ENCODE measurements at places on chromosomes 5 and 9.

- no peak for DNase-seq
Measured at GRCh38 chr5:116671211-116671736, 96.7 kb upstream of the SEMA6A start.

DNA sequence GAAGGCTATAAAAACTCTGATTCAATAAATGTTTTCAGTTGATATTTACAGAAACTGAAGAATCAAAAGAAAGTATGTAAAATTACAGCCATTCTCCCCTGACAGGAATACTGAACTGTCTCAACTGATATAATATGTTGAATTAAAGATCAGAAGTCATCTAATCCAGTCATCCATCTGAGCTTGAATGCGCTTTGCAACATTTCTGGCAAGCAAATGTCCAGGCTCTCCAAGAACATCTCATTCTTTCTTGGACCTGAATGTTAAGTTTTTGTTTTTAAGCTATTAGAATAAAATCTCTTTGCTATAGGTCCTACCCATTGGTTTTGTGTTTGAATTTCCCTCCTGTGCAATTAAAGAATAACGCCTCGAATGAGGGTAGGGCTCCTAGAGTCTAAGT is 120.5 kb downstream of the MPDZ start:
- no peak for DNase-seq

DNA sequence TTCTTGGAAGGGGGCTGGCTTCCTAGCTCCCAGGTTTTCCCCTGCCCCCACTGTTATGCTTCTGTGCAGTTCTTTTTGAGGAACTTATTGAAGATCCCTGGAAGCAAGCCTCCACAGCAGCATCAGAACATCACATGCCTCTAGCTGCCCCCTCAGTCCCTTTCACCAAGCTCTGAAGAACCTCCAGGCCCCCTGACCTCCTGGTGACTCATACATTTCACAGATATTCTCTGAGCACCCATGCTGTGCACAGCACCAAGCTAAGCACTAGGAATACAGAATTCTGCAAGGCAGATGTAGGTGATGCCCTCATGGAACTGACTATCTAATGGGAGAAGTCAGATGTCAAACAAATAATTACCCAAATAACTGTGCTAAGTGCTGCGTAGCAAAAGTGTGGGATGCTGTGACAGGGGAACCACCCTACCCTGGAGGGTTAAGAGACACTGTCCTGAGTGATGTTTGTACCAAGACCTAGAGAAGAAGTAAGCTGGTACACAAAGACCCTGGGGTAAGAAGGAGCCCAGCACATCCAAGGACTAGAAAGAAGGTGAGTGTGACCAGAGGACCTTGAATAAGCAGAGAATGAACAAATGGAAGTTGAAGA is 213.7 kb upstream of the NR4A3 start:
- DNase-seq, result no peak

DNA sequence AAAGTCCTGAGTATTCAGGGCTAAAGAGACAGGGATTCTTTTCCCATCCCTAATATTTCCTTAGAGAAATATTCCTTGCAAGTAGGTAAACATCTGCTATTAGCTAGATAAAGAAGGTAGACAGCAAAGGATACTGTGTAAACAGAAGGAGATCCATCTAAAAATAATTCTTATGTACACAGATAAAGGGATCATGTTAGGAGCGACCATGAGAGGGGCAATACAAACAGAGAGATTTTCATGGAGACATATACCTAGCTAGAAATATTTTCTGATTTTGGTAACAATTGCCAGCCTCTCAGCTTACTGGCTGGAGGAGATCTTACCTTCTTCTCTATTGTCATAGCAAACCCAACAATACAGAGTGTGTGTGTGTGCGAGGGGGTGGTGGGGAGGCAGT is 184.6 kb upstream of the DMAC1 start:
- no peak for DNase-seq

- no peak for DNase-seq
Measured at GRCh38 chr5:34608859-34609648, 47.1 kb upstream of the RAI14 start.

GRCh38 chr5:174585472-174585871 is 138.9 kb upstream of the MSX2 start:
- no peak for DNase-seq

- no peak for DNase-seq
Measured at GRCh38 chr5:179403426-179404147, 58.3 kb upstream of the ADAMTS2 start.

DNA sequence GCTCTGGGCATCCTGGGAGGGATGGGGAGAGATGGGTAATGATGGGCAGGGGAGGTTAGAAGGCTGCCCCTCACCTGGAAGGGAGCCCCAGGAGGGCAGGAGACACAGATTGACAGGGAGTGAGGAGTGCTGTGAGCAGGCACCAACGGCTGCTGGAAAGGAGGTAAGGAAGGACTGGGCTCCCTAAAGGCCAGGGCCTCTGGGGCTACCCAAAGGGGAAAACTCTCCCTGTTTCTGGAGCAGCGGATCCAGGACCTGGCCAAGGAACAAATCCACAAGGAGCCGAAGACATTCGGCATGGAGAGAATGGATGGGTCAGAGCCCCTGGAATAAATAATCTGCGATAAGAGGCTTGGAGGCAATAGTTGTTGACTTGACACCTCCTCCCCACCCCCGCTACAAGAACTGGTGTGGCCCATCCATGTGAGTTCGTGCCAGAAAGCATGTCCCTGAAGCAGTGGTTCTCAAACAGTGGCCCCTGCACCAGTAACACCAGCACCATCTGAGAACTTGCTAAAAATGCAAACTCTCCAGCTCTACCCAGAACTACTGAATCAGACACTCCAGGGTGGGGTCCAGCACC is 208.3 kb downstream of the GABBR2 start:
- DNase-seq, result no peak

GRCh38 chr5:1779782-1780613 is 19.6 kb downstream of the MRPL36 start:
- no peak for DNase-seq

GRCh38 chr9:78725503-78725902 is 428.6 kb downstream of the PSAT1 start:
- no peak for DNase-seq

DNA sequence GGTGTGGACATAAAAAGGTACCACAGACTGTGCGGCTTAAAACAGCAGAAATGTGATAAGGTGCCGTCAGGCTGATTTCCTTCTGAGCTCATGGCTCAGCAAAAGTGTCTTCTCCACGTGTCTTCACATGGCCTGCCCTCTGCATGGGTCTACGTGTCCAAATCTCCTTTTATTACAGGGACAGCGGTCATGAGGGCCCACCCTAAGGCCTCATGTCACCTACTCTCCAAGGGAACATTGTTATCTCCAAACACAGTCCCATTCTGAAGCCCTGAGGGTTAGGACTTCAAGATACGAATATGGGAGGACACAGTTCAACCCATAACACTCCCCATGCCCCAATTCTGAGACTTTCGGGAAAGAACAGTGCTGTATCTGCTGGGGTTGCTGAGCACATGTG is 35.2 kb downstream of the COL23A1 start:
- no peak for DNase-seq

GRCh38 chr5:154528005-154528594 is 50.1 kb upstream of the HAND1 start:
- DNase-seq, result no peak
